ENCODE measurements at places on chromosomes 4 and X.

GRCh38 chr4:11488657-11489452 is 60.2 kb upstream of the HS3ST1 start:
- no peak for DNase-seq

GRCh38 chr4:83329521-83330110 is 5.0 kb downstream of the HPSE start:
- no peak for DNase-seq

DNA sequence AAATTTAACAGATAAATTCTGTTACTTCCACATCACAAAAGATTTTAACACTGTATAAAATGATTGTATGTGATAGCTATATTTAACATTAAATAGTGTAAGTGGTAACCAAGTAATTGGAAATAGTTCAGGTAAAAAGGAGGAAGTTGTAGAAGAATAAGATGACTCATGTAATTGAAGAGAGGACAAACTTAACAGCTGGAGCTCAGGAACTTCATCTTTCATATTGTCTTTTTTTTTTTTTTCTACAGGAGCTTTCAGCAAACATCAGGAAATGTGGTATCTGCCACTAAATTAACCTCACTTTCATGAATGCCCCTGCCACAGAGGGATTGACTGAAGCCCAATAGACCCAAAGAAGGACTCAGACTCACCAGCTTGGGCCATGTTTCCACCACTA is 188.4 kb upstream of the VEGFC start:
- DNase-seq, result no peak

- DNase-seq, result no peak
Measured at GRCh38 chrX:38426785-38427184, 74.4 kb downstream of the OTC start.

DNA sequence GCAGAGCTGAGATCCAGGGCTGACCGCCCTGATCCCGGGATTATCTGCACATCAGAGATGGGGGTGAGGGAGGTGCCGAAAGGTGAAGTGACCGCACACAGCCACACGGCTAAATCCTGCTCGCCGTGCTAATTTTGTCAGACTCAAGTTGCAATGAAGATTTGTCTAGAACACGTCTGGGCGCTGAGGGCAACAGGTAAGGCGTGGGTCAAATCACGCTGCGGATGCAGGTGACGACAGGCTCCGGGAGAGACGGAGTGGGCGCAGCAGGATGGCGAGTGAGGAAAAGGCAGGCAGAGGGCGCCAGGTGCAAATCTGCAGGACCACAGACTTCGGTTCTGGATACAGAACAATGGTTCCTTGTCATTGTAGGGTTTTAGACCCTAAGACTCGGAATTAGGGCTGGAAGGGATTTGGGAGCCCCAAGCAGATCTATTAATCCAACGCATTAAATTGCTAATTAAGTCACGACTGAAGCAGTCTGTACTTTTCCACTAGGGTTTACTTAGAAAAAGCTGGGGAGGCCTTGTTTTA is 1.9 kb upstream of the TBC1D14 start:
- DNase-seq, result peak; percentile 85

- DNase-seq, result peak; percentile 8
Measured at GRCh38 chr4:8291701-8292477, 22.3 kb downstream of the HTRA3 start.

Measured in osteoblast (primary cell).